Activated CD4-positive, alpha-beta T cell treated with anti-CD3 and anti-CD28 coated beads for 36 hours (primary cell): ENCODE measurements at places on chromosomes 12 and 14. TPM values are rescaled to one million over a fixed set of nuclear protein-coding genes. Genes with fewer than 3 reads are reported as not detected.
A peak's percentile ranks its signal among the peaks of the same experiment; 100 is the strongest.

GRCh38 chr14:73785834-73786635 lies 65.6 kb upstream of the PTGR2 start:
- peak; percentile 81 for DNase-seq

Gene GPR135
- total RNA-seq, result 1.1 TPM

DNA sequence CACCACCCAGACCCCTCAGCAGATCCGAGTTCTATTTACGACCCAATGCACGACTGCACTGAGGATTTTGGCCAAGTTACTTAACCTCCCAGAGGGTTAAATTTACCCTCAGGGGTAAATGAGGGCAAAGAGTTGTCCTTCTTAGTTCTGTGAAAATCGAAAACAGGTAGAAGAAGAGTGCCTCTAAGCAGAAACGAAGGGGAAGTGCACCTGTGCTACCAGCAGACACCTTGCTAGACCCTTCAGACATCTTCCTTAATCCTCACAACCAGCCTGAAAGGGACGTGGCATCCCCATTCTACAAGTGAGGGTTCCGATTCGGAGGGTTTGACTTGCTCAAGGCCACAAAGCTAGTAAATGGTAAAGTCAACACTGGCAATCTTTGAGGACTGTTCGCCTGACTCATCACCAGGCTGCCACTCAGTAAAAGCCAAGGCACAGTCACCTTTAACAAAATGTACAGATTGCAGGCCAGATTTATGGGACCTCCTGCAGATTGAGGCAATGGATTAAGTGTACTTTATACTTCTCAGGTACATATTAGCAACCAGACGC lies 1.6 kb downstream of the GSG1 start:
- DNase-seq, result peak; percentile 58

DNA sequence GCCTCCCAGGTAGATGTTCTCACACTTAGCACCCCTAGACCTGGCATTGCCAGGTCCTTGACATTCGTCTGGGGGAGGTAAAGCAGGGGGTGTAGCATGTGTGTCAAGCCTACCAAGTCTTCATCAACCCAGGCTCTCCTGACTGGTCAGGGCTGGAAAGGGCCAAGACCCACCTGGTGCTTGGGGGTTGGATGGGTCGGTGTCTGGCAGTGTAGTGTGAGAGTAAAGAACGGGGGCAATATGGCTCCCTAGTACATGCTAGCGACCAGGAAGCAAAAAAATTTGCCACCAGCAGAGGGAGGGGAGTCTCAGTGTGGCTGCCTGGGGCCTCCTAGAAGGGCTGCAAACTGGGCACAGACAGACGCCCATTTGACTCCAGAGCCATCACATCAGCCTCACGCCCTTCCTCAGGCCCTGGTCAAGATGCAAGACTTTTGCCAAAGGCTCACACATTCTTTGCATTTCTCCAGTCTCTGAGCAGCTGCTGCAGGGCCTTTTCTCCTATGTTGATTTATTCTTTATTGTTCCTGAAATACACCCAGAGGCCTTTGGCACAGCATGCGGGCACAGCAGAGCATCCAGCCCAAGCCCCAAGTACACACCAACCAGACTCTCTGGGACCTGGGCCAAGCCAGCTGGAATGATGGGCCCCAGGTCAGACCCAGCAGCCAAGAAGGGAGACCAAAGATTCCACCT lies 38.3 kb upstream of the PNMA1 start:
- DNase-seq, result peak; percentile 51

- DNase-seq, result no peak
These were observed 145.9 kb downstream of the PRKCH start for GRCh38 chr14:61467296-61467695.

DNA sequence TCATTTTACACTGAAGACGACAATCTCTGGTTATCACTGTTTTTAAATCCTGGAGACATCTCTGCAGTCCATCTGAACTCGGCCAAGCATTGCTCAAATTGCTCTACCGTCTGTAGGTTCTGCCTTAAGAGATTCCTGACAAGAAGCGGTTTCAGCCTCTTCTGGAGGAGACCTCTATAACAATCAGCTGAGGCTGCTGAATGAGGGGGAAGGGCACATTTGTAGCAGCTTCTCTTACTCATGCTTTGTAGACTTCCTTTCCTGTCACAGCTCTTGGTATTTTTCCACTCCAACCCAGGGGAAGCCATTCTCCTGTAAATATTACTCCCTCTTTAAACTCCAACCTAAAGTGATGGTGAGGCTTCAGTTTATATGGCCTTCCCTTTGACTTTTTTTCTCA lies 3.0 kb downstream of the ARG2 start:
- peak; percentile 57 for DNase-seq

GRCh38 chr12:11854011-11854499 lies 204.6 kb downstream of the ETV6 start:
- DNase-seq, result no peak

Gene MAP3K9
- 5.2 TPM for total RNA-seq

DNA sequence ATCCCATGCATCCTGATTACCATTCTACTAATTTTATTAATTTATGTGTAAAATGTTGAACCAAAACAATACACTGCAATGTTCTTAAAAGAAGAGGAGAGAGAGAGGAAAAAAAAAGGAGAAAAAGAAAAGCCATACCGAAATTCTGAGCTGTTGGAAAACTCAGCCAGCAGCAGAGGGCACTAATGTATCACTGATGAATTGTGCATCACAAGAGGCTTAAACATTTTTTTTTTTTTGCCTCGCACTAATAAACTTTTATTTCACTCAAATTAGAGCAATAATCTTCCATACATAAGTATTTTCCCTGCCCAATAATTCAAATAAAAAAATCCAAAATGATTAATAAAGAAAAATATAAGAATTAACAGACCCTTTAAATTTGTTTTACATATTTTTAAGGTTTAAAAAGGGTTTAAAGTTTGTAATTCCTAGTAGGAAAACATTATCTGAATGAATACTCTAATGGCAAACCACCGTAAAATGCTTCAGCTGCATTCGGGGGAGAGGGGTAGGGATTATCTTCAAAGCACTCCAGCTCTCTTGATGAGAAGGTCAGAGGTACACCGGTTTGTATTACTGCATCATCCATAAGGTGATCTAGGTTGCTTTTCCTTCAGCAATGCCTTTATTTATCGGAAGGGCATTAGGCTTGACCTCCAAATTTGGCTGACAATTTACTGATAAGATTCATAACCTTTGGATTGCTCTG lies 41.9 kb downstream of the ATP23 start:
- peak; percentile 47 for DNase-seq

DNA sequence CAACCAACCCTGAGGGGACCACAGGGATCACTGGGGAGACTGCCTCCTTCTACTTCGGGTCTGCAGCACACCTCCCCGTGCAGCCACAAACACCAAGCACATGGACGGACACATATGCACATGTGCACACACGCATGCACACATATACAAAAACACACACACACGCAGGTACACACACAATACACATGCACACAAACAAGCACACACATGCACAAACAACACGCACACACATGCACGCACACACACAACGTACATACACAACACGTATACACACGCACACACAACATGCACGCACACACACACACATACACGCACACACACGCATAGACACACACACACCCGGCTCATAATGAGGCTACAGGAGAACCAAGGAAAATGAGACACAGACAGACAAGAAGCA lies 203.6 kb downstream of the DPF3 start:
- DNase-seq, result no peak

Gene ARMH4
- total RNA-seq, result not detected

Gene CCDC197
- 0.34 TPM for total RNA-seq

- DNase-seq, result no peak
These were observed 4.9 kb downstream of the ADGRD1 start for GRCh38 chr12:130958557-130959140.

GRCh38 chr14:64235652-64236640 lies 58.2 kb downstream of the ESR2 start:
- DNase-seq, result no peak

Gene AVPR1A
- not detected for total RNA-seq

Gene AMDHD1
- 1.7 TPM for total RNA-seq

DNA sequence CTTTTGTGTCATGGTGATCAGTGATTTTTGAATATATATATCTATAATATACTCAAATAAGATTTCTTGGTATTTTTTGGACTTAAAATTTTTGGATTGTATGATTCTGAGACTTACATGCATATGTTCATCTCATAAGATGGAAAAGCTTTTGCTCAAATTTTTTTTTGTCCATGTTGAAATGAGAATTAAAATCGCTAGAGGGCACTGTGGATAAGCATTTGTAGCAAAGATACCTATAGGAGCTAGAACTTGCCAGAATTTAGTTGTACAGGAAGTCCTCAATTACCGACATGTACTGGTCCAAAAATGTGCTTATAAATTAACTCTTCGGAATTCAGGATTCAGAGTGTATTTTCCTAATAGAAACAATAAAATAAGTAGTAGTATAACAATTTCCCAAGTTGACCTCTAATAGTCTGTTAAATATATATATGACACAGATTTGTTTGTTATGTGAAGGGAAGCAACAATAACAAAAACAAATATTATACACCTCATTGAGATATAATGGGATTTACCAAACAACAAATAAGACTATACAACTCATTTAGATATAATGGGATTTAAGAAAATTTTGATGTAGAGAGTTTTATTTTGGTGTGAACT lies 179.6 kb downstream of the TMEM117 start:
- DNase-seq, result no peak

DNA sequence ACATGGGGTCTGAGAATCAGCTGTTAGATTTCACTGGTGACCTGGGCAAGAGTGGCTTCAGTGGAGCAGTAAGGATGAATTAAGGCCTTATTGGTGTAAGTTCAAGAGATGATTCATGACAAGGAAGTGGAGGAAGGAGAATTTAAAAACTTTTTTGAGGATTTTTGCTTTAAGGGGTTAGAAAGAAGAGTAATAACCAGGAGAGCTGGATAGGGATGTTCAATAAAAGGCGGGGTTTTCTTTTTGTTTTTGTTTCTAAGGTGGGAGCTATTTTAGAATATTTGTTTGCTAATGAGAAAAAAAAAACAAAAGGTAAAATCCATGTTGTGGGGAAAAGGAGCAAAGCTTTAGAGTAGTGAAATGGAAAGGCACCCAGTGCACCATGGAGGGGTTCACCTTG lies 15.2 kb upstream of the TUBA1B start:
- DNase-seq, result no peak

DNA sequence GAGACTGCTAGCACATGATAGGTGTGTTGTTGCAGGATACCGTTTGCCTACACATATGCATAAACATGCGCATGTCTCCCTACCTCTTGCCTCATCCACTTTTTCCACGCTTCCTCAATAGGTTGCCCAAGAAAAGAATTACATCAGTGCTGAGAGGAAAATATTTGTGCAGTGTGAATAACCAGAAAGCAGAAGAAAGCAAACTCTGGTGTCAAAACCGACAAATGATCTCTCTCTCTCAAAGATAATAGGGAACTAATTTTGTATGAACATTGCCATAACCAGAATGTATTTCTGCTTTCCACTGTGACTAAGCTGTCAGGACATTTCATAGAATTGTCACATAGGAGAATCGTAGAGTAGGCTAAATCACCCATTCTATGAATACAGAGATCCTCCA lies 1.3 kb downstream of the CLEC7A start:
- DNase-seq, result no peak

Gene MYF6
- not detected for total RNA-seq

Gene CCDC38
- not detected for total RNA-seq

DNA sequence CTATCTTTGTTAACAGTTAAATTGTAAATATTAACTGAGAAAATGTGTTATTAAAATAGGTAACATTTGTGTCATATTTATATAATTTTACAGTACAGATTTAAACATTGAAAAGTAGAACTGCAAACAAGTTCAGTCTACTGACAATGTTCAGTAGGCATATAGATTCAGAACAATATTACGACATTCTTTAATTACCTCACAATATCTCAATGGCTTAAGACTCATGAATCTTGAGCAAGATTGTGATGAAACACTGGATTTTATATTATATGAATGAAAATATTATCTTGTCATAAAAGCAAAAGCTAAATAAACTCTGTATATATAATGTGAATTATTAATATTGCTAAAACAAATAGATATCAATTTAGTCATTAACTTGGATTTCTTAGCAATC lies 194.9 kb downstream of the ADAMTS20 start:
- no peak for DNase-seq

Gene CCDC184
- total RNA-seq, result 0.37 TPM

- no peak for DNase-seq
These were observed 28.4 kb downstream of the RAD9B start for GRCh38 chr12:110530511-110530910.

DNA sequence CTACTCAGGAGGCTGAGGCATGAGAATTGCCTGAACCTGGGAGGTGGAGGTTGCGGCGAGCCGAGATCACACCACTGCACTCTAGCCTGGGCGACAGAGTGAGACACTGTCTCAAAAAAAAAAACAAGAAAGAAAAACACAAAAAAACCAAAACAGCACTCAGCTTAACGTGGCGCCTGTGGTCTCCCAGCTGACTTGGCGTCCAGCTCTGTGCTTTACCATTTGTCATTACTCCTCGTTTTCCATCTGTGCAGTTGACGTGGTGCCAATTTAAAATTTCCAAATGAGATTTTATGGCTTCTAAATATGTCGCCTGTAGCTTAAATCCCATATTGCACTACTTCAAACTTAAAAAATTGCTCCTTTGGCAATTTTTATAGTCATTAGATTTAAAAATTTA lies 2.0 kb downstream of the MGP start:
- DNase-seq, result no peak

DNA sequence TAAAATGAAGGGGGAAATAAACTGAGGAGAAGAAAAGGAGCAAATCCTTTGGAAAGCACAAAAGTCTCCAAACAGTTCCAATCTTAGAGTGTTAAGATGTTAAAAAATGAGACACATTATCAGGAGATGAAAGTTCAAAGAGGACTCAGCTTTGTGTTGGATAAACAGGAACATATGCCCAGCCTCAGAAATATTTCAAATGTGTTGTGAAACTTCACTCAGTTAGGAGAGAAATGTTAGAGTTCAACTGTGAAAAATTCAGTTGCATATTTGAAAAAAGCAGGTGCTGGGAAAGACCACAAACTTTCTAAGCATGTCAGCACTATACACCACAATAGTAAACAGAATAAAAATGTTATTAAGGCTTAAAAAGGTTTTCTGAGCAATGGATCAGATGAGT lies 136.8 kb upstream of the PRKD1 start:
- DNase-seq, result no peak

GRCh38 chr12:122981587-122982476 lies 1.4 kb downstream of the ARL6IP4 start:
- DNase-seq, result no peak

GRCh38 chr12:49923035-49923644 lies 19.4 kb upstream of the FAIM2 start:
- no peak for DNase-seq

DNA sequence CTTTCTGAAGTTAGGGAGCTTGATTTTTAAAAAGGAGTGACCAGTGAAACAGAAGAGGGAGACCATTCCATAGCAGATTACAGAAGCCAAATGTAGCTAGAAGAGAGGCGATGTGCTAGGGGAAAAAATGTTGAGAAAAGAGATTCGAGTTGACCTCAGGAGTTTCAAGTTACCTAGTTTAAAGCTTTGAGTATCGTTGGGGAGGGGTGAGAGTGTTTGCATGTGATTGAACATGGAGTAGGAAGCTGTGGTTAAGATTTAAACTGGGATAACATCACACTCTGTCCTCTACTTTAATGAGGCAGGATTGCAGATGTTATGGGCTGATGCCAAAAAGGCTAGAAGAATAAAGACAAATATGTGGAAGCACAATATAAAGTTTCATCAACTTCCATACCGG lies 3.7 kb downstream of the LETMD1 start:
- no peak for DNase-seq
